ENCODE measurements at places on chromosomes 11 and 22. TPM values are rescaled to one million over a fixed set of nuclear protein-coding genes. Genes with fewer than 3 reads are reported as not detected.

Gene ME3
- 3.0 TPM for total RNA-seq

Gene GTSE1
- total RNA-seq, result 3.3 TPM

Gene COMT
- 269 TPM for total RNA-seq

Gene C11orf86
- not detected for total RNA-seq

Gene SERPIND1
- not detected for total RNA-seq

Gene OR4D10
- not detected for total RNA-seq

Gene DDIAS
- total RNA-seq, result 4.7 TPM

Gene SMIM35
- total RNA-seq, result not detected

Gene SYT7
- total RNA-seq, result 10.8 TPM

Gene PANX3
- total RNA-seq, result not detected

Gene PDGFD
- 0.15 TPM for total RNA-seq

Gene NELL1
- not detected for total RNA-seq

Data from hair follicular keratinocyte (primary cell).